ENCODE measurements at places on chromosomes 1 and 21.

GRCh38 chr1:244801246-244801645 lies 34.2 kb upstream of the COX20 start:
- no peak for DNase-seq

DNA sequence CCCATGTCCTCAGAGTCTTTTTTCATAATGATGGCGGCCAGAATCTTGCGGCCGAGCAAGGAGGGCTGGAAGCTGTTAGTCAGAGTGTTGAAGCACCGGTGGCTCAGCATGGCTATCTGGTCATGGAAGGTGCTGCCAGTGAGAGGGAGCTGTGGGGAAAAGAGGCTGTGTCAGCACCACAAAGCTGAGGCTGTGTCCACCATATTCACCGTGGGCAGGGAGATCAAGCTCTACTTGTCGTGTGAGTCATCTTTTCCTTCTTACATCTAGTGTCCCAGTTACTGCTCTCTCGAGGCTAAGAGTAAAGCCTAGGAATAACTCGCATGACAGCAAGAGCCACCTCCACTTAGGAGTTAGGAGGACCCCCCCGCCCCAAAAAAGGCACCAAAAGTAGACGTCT lies 18.2 kb downstream of the ADAR start:
- no peak for DNase-seq

- DNase-seq, result no peak
Measured at GRCh38 chr1:236759252-236759859, 35.7 kb upstream of the MTR start.

GRCh38 chr1:160375788-160376524 lies 9.1 kb downstream of the NHLH1 start:
- peak; percentile 51 for DNase-seq

GRCh38 chr1:158833264-158833663 lies 2.1 kb downstream of the MNDA start:
- no peak for DNase-seq

GRCh38 chr1:34900775-34901502 lies 28.5 kb downstream of the DLGAP3 start:
- no peak for DNase-seq

DNA sequence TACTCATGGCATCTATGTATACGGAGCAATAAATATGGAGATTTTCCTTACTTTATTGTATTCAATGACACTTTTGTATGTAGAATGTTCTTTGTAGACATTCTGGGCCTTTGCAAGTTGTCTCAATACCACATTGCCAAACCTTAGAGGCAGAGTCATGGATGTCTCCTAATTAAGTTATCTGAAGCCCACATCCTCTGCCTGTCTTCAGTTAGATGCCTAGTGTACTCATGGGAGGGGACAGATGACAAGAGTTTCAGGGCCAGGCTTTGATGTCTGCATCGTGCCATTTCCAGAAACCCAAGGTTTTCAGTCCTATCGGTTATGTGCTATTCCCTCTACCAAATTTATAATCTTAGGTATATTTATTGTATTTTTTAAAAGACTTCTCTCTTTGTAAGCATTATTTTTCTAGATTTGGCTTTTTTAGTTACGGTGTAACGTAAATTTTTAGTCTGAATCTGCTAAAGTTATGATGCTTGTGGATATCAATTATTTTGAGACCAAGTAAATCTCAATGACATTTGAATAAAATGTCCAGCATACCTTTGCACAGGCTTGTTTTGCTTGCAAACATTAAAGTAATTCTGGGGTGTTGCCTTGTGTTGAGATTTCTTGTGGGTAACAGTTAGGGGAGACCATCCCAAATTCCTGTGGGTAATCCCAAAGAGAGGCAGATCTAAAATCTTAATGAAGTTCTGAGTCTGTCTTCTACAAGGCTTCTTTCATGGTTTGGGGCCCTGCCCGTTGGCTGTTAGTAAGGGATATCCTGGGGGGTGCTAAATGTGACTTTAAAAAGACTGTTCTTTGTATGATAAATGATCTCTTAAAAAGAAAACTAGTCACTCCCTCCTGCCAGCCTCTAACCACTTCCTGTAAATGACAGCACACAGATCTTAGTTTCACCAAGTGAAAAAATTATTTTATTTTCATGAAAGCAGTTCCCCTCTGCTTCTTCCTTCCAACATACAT lies 8.0 kb upstream of the MACF1 start:
- DNase-seq, result no peak

DNA sequence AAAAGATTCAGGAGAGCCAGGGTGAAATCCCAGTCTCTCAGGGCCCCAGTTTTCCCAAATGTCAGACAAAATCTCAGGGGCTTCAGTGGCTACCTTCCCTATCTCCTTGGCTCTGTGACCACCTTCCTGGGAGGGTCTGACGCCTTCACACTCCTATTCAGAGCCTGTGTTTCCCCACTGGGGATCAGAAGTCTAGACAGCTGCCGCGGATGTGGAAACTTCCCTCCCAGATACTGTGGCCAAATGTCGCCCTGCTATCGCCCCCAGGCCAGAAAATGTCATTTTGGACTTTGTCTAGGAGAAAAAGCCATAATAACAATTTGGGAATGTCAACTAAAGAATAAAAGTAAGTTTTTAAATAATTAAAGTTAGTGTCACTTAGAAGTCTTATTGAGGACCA lies 15.9 kb downstream of the A3GALT2 start:
- no peak for DNase-seq

DNA sequence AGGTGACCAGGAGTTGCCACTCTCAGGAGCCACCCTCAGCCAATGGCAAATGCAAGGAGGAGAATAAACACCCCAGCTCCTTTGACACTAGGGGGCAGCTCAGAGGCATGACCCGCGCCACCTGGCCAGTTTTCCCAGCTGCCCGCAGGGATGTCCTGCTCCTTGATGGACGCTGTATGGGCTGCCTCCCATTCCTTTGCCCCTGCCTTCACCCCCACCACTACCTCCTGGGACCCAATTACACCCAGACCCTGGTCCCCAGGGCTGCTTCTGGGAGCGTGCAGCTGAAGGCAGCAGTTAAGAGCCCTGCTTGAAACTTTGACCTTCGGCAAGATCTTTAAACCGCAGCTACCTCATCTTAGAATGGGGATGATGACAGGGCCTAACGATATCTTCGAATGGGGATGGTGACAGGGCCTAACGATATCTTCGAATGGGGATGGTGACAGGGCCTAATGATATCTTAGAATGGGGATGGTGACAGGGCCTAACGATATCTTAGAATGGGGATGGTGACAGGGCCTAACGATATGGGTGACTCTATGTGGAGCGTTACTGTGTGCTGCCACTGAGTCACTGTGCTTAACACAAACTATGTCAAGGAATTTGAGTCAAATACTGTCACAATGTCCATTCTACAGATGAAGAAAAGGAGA lies 163.0 kb upstream of the KAZN start:
- DNase-seq, result no peak

DNA sequence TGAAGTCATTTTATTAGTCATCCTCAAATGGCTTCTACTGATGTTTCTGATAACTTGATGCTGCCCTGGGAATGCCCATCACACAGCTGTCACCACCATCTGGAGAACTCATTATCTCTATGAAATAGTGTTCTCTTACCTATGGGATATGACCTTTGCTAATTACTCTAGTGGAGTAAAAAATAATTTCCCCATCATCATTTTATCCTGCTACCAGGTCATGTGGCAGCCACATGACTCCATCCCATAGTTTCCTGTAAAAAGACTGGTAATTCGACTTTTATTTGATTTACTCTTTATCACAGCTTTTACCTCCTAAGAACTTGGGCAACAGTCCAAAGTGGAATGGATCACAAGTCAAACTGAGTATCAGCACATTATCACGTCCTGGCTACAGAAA lies 76.1 kb upstream of the USP25 start:
- DNase-seq, result no peak

DNA sequence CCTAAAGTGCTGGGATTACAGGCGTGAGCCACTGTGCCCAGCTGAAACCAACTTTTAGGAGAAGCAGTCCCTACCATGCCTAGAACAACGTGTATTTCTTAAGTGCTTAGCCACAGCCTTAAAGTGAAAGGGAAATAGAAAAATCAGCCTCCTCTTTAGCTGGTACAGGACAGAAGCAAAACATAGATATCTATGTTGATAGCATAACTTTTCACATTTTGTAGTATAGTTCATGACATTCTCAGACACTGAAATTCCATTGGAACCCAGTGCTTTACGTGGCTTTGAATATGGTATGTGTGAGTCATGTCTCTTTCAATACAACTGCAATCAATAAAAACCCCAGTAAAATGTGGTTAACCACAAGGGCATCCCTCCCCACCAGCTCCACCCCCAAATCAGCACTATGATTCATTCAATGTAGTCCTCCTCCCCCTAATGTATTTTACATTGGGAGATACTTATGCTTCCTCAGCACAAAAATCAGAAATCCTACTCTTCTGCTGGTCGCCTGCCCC lies 32.1 kb downstream of the TGFB2 start:
- no peak for DNase-seq

GRCh38 chr1:6512245-6512907 lies 20.9 kb upstream of the PLEKHG5 start:
- DNase-seq, result no peak

DNA sequence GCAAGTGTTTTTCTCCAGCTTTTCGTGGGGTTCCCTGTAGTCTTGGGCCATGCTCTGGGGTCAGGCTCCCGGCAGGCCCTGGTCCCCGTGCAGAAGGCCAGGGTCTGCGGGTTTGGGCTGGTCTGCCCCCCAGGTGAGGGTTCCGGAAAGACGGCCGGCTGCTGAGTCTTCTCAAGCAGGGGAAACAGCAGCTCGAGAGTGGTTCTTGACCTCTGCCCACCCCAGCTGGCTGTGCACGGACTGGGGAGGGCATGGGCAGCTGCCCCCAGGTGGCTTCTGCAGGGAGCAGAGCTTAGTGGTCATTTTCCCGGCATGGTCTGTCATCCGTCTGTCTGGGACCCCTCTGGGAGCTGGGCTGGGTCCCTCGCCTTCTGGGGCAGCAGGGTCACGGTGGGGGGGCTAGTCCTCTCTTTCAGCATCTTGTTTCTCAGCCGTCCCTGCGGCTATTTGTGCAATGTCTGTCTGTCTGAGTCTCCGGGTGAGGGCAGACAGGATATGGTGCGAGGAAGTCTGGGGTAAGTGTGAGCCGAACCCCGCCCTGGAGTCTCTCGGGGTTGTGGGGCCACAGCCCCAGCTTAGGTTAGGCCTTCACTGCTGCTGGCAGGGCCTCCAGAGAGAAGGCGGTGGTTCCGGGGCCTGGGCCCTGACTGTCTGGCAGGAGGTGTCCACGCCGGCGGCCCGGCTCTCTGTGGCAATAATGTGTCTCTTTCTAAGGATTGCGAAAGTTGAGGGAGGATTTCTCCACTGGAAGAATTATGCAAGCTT lies 6.1 kb downstream of the SKI start:
- DNase-seq, result no peak

DNA sequence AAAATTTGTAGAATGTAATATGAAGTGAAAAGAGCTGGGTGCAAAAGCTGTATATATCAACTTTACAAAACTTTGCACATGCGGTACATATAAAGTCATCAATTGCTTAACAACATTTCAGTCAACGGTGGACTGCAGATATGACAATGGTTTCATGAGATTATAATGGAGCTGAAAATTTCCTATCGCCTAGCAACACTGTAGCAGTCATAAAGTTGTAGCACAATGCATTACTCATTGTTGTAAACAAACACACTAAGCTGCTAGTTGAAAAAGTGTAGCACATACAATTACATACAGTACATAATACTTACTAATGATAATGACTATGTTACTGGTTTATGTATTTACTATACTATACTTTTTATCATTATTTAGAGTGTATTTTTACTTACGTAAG lies 64.0 kb downstream of the RGS7 start:
- no peak for DNase-seq

GRCh38 chr1:189764391-189765320 lies 713.0 kb downstream of the BRINP3 start:
- DNase-seq, result no peak

DNA sequence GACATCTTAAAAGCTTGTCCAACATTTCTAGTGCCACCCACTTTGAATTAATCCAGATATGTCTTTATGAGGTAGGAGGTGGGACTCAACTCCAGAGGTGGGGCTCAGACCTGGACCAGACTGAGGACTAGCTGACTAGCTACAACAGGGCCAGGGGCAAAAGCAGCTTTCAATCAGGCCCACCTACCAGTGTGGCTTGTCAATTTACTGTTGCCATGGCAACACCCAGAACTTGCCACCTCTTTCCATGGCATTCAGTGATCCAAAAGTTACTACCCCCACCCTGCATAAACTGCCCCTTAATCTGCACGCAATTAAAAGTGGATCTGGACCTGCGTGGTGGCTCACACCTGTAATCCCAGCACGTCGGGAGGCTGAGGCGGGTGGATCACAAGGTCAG lies 113.2 kb upstream of the KAZN start:
- DNase-seq, result no peak

DNA sequence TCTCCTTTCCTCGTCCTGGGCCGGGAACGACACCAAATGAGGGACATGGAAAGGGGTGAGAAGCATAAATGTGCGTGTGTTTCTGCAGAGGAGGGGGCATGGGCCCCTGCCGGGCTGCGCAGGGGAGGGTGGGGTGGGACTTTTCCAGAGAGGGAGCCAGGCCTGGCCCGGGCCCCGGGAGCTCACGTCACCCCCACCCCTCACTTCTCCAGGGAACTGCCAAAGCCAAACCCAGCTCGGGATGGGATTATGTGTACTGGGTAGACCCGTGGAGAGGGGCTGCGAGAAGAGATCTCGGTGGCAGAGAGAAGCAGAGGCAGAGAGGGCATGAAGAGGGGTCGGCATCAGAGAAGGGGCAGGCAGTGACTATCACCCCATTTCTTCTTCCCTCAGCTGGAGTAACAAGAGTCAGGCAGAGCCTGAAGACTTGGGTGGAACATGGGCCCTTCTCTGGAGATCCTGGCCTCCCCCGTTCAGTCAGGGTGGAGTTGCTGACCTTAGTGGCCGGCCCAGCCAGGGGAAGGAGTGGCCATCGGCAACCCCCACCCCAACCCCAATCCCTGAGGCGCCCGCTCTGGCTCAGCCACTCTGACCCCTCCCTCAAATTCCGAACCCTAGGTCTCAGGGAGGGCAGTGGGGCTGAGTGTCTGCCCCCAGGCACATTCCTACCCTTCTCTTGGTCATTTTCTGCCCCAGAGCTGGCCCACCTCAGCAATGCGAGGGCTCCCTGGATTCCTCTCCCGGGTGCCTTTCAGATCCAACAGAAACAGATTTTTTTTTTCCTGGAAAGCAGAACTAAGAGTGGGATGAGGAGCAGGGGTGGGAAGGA lies 1.2 kb downstream of the ADAMTSL4 start:
- DNase-seq, result no peak

DNA sequence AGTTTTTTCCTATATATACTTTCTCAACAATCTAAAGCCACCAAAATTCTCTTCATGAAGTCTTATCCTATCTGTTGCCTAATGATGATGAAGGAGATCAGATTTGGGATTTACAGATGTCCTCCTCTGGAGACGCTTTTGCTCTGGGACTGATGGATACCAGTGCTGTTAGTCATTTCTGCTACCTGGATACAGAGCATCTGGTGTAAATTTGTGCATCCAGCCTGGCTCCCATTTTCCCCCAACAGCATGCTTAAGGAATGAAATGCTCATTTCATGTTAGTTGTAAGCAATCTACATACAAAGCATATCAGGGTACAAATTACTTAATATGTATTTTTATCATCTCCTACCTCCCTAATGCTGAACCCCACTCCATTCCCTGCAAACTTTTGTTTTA lies 57.7 kb downstream of the HNRNPR start:
- DNase-seq, result no peak

GRCh38 chr1:1273209-1273511 lies 494 bp downstream of the UBE2J2 start:
- DNase-seq, result no peak

GRCh38 chr1:193458628-193459027 lies 272.2 kb upstream of the B3GALT2 start:
- DNase-seq, result no peak

GRCh38 chr1:37174876-37175275 lies 140.6 kb upstream of the GRIK3 start:
- no peak for DNase-seq

Measured in anterior cingulate cortex (tissue), 58 donors.